ENCODE measurements at places on chromosomes 16 and 17.
A peak's percentile ranks its signal among the peaks of the same experiment; 100 is the strongest.

DNA sequence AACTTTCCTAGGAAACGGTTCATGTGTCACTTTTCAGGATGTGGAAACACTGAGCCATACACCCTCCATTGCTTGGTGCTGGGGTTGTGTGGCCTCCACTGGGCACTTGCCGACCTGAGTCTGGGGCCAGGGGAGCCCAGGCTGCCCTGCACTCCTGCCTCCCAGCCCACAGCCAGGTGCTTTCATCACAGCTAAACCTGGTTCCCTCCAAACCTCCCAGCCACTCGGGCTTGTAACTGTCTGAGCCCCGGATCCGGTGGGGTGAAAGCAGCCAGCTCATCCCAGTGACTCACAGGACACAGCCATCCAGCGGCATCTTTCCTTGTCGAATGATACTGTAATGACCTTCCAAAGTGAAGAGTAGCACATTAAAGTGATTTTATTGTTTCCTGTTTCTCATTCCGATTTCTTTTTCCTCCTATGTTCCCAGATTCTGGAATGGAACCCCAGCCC, 19.8 kb downstream of the CARHSP1 start:
- no peak for DNase-seq

- no peak for DNase-seq
These were observed 388.0 kb upstream of the TNRC6C start for GRCh38 chr17:77570565-77570898.

DNA sequence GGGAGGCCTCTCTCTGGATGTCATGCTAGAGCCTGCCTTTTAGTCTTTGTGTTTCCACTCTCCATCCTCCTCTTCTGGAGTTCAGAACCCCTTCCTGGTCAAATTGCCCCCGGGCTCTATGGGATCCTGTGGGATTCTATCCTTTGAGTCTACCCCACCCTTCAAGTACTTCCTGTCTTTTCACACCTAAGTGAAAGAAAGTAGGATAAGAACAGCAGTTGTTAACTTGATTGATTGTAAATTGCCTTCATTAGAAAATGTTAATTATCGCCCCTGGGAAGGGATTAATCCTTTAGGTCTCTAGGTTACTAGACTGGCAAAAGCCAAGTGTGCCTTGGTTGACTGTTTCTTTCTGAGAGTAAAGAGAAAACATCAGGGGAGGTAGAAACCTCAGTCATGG, 30.1 kb downstream of the PRKCB start:
- no peak for DNase-seq

DNA sequence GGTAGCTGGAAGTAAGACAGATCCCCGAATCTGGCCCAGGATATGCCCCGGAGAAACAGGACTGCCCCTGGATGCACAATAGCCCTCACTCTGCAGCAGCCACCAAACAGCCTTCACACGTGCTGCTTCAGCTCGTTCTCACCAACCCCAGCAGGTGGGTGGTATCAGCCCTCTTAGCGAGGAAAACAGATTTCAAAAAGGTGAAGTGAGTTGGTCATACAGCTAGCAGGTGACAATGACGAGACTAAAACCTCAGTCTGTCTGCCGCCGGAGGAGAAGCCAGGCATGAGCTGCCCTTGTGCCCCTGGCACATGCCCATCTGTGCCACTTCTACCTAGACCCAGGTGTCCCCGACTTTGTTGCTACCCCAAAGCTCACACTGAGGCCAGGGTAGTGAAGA, 92.4 kb downstream of the YPEL2 start:
- no peak for DNase-seq

DNA sequence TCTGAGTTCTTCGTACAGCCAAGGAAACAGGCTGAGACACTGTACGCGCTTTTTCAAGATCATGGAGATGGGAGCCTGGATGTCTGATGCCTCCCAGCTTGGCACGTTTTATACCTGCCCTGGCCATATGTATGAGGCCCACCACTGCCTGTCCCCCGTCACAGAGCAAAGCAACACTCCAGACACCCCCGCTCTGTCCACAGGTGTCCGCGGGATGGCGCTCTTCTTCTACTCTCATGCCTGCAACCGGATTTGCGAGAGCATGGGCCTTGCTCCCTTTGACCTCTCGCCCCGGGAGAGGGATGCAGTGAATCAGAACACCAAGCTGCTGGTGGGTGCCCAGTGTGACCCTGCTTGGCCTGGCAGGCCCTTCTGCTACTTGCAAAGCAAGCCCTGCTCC, 39.8 kb upstream of the POLR3E start:
- DNase-seq: no peak

DNA sequence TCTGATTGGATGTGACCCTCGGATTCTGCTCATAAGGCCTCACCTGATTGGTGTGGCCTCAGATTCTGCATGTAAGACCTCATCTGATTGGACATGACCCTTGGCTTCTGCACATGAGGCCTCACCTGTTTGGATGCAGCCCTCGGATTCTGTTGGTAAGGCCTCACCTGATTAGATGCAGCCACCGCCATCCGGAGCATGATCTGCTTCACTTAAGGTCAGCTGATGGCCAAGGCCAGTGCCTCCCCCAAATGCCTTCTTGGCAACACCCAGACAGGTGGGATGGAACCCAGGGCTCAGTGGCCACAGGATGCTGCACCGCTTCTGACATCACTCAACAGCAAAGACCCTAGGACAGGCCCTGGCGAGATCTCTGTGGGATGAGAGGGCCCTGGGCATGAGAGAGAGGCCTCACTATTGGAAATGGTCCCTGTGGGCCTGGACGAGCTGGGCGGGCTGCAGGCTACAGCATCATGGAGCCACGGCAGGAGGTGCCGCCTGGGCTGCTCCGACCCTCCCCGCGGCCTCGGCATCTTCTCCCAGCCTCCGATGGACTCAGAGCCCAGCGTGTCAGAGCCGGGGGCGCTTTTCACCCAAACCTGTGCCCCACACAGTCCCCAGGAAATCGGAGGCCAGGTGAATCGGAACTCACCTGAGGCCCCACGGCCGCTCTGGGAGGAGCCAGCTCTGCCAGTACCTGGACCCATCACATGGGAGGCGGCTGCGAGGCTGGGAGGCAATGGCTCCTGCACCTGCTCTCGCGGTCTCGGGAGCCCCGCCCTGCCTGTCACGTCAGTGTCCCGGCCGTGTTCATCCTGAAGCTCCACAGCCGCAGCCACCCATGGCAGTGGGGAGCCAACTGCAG, 60.9 kb upstream of the ZNF469 start:
- no peak for DNase-seq

GRCh38 chr17:61403801-61404662, 4.4 kb downstream of the TBX2 start:
- no peak for DNase-seq

GRCh38 chr16:29644338-29644857, 18.6 kb upstream of the SPN start:
- no peak for DNase-seq

DNA sequence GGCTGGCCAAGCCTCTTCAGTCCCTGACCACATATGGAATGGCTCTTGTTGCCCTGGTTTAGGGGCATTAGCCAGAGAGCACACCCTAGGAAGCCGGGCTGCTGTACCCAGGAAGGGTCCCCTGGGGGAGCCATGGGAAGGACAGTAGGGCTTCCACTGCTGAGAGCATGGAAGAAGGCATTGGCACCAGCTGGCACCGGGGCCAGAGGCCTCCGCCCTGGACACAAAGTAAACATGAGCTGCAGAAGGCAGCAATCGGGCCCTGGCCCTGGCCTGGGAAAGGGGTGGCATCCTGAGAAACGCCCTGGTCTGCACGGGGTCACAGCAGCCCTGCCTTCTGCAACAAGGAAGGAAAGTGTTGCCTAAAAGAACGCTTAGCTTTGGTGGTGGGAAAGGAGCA, 49.4 kb downstream of the VAC14 start:
- no peak for DNase-seq

DNA sequence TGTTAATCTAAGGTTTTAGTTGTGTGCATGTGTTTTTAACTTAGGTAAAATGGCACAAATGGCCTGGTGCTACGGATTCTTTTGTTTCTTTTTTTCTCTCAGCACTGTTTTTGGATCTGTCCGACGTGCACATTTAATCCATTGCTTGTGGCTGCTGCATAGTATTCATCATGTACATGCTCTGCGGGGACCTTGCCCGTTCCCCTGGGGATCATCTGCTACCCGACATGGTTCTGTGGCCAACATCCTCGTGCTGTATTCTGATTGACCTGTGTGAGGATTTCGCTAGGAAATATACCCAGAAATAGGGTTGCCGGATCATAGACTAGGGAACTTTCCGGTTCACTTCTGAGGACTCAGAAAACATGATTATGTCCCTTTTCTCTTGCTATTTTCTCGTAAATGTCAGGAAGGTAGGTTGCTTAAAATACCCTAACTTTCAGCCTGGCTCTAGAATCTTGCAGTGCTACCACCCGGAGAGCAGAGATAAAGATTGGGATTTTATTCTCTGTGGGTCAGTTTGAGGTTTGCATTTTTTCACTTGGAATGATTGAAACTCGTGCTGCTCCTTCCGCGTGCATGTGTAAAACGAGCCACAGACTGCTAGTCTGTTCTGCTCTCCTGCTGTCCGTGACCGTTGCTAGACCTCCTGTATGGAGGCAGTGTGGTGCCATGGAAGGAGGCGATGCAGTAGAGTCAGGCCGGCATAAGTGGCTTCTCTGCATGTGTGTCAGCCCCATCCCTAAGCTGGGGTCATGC, 42.9 kb downstream of the LDHD start:
- DNase-seq: no peak

GRCh38 chr17:62075308-62075815, 10.3 kb upstream of the MED13 start:
- DNase-seq: no peak

- no peak for DNase-seq
These were observed 30.2 kb downstream of the SPNS3 start for GRCh38 chr17:4463818-4464476.

- no peak for DNase-seq
These were observed 25.7 kb upstream of the TIMP2 start for GRCh38 chr17:78950870-78951269.

- DNase-seq: no peak
These were observed 14.8 kb downstream of the COX6A2 start for GRCh38 chr16:31413381-31413780.

GRCh38 chr16:57628008-57628781, at the start of gene ADGRG1:
TSS of gene ADGRG1 (plus strand) at chr16:57628630. CDS start at chr16:57650288, 21,658 bp downstream.
- peak; percentile 98 for DNase-seq

GRCh38 chr17:30429155-30429554, 48.1 kb upstream of the GOSR1 start:
- DNase-seq: no peak

- no peak for DNase-seq
These were observed 581 bp downstream of the CD68 start for GRCh38 chr17:7579834-7580603.

DNA sequence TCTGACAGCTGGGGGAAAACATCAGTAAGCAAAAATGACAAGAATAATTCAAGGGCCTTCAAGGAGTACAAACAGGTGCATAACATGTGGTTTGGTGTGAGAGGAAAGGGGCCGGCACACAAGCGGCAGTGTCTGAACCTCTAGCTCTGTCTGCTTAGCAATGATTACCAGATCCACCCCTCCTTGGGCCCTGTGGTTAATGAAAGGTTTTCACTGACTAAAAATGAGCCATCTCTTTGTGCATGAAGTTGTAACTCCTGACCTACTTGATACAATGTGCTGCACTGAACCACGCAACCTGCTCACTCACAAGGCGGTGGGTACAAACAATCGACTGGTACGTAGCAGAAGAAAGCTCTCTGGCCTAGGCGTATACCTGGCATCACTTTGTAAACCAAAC, 15.1 kb downstream of the FAM117A start:
- DNase-seq: no peak

GRCh38 chr16:60755907-60756306, 1280.3 kb downstream of the CDH8 start:
- no peak for DNase-seq

GRCh38 chr16:2228161-2228824, 4.9 kb downstream of the E4F1 start:
- DNase-seq: no peak

GRCh38 chr16:55077266-55077665, 146.6 kb downstream of the IRX5 start:
- no peak for DNase-seq

GRCh38 chr16:69872888-69873287, 78.2 kb upstream of the CLEC18A start:
- DNase-seq: no peak

DNA sequence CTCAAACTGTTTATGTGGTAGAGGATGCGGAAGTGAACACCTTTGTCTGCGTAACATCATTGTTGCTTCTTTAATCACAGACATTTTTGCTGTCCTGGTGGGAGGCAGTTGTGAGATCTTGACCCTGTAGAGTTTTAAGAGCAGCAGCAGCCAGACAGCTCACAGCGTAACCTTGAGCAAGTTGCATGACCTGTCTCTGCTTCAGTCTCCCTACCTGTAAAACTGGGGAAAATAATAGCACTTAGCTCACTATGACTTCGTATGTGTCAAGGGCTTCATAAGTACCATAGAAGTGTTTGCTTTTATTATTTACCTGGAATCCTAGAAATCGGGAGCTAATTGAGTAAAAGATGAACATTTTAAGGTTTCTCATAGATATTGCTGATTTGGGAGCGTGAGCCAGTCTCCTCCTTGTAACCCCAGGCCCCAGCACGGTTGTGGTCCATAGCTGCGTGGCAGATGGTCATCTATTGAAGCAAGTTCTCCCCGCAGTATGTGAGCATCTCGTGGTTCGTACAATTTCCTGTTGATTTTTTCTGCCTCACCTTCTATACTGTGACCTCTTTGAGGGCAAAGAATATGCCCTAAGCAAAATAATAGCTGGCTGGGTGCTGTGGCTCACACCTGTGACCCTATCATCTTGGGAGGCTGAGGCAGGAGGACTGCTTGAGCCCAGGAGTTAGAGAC, 34.4 kb downstream of the GPRC5B start:
- no peak for DNase-seq

DNA sequence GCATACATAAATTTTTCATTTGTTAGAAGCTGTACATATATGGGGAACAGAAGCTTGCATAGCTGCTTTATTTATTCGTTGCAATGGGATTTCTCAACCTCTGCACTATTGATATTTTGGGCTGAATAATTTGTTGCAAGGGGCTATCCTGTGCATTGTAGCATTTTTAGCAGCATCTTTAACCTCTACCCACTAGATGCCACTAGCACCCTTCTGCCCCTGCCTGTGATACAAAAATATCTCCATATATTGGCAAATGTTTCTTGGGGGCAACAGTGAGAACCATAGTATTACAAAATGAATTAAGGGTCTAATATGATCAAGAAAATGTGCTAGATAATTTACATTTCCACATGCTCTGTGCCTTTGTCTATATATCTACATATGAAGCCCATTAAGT, 1401.0 kb downstream of the CDH11 start:
- no peak for DNase-seq

GRCh38 chr16:58462089-58462488, 37.9 kb upstream of the NDRG4 start:
- no peak for DNase-seq

Data from bone marrow (tissue), 2 donors.